AML-193 (cell line): ENCODE measurements at places on chromosomes 2 and 18.

DNA sequence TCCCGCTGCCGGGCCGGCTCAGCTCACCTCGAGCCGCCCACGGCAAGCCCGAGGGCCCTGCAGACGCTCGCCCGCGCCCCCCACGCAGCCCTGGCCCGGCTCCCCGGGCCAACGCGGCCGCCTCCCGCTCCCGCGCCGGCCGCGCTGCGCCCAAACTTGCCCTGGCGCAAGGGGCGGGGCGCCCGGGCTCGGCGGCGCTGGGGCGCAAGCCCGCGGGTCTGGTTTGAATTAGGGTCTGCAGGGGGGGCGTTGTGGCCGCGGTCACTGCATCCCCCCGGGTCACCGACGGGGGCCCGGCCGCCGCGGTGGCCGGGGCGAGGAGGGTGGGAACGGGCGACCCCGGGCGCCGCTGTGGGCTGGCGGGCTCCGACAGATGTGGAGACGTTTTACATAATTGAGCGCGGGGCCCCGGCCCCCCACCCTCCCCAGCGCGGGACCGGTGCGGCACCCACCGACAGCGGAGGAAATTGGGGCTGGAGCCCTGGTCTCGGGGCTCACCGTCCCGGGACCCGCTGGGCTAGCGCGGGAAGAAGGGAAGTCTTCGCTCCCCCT is 690 bp downstream of the SDC1 start:
- no peak for DNase-seq

- DNase-seq: no peak
These were observed 95.7 kb upstream of the POU3F3 start for GRCh38 chr2:104758199-104758620.

DNA sequence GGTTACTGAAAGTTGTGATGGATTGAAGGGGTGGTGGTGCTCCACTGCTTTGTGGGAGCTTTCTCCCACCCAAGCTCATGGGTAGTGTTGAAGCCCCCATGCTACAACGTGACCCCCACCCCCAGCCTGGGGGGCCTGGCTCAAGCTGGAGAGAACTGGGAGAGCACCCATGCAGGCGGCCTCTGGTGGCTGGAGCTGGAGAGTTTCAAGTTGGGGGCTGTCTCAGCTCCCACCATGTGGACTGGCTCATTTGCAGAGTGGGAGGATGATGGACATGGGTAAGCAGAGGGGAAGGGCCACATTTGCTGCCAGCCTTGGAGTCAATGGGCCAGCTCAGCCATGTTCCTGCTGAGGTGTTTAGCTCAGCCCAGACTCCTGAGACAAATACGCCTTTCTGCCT is 62.8 kb downstream of the INPP4A start:
- no peak for DNase-seq

DNA sequence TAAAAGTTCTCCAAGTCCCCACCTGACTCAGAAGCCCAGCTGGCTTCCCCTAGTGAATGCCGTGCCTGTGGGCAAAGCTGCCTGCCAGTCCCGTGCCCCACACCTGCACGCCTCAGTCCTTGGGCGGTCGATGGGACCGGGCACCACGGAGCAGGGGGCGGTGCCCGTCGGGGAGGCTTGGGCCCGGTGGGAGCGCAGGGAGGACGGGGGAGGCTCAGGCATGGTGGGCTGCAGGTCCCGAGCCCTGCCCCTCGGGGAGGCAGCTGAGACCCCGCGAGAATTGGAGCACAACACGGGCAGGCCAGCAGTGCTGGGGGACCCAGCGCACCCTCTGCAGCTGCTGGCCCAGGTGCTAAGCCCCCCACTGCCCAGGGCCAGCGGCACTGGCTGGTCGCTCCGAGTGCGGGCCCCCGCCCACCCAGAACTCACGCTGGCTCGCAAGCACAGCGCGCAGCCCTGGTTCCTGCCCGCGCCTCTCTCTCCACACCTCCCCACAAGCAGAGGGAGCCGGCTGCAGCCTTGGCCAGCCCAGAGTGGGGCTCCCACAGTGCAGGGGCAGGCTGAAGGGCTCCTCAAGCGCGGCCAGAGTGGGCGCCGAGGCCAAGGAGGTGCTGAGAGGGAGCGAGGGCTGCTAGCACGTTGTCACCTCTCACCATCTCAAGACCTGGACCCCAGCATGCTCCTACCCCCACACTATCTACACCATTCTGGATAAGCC is 215.5 kb downstream of the TNS1 start:
- no peak for DNase-seq

DNA sequence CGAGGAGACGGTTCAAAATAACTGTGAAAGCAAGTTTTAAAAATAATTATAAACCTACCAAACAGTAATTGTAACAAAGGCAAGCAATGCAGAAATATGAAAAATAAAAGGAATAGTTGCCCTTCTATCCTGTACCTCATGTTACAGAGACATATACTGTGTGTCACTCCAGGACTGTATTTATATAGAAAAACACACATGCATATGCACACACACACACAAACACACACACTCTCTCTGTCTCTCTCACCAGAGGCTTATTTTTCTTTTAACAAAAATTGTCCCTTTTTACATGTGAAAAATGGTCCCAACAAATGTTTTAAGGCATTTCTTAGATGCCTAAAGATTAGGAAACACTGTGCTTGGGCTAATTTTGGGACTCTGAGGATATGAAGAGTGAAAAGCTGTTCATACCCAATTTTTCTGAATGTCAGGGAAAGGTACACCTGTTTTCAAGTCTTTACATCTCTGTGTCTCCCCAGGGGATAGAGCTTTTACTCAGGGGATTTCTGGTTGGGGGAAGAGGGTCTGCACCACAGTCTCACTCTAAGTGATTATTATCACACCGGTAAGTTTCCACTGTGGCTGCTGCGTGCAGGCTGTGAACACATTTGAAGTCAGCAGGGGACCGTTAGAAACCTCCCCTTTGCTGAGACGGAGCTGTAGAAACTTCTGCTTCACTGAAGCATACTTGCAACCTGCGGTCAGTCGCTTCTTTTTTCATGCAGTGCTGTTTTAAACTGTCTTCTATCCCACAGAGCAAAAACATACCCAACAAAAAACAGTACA is 51.4 kb upstream of the SPAG16 start:
- peak; percentile 15 for DNase-seq

DNA sequence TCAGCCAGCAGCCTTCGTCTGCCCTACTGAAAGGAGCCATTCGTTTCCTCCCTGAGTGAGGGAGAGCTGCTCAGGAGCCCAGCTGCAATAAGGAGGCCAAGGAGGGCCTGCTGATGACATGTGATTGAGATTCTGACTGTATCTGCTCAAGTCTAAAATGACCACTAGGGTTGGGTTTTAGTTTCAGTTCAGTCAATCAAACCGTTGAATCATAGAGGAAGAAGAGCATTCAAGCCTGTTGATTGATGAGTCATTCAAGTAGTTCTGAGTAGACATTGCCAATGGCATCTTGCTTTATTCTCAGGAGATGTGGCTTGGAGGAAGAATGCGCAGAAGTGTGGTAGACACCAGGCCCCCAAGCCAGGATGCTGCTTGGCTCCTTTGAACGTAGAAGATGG is 19.9 kb upstream of the BCL2L11 start:
- DNase-seq: peak; percentile 8

DNA sequence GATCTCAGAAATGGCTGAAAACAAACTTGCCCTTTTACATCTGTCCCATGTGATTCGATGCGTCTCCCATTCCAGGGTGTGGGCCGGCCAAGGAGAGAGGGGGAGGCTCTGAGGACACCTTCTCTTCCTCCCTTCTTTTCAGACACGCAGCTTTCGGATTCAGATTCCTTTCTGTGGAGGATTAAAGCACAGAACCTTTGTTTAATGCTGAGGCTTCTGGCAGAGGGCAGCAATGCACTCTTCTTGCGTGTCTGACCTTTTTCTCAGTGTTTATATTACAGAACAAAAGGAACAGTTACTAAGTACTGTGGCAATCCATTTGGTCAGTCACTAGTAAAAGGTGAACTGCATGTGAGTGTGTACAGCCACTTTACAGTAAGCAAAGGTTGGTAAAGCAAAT is 268.9 kb upstream of the CCDC68 start:
- DNase-seq: no peak

DNA sequence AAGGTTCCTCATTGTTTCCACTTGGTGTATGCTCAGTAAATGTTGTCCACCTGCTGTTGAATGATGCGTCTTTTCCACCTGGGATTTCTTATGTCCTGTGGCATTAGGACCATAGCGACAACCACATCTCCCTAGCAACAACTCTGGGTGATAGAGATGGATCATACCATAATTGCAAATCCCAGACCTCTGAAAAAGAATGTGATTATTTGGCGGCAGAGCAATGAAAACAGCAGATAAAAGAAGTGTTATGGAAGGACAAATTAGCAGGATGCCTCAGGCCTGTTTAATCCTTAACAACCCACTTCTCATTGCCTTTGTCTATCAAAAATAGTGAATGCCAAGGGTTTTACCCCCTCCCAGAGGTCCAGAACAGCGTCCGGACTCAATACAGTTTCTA is 278.9 kb downstream of the TSN start:
- DNase-seq: no peak

- DNase-seq: no peak
These were observed 1225.4 kb upstream of the LRRTM1 start for GRCh38 chr2:81529944-81530343.

GRCh38 chr2:8796878-8797550 is 40.4 kb downstream of the KIDINS220 start:
- DNase-seq: no peak

DNA sequence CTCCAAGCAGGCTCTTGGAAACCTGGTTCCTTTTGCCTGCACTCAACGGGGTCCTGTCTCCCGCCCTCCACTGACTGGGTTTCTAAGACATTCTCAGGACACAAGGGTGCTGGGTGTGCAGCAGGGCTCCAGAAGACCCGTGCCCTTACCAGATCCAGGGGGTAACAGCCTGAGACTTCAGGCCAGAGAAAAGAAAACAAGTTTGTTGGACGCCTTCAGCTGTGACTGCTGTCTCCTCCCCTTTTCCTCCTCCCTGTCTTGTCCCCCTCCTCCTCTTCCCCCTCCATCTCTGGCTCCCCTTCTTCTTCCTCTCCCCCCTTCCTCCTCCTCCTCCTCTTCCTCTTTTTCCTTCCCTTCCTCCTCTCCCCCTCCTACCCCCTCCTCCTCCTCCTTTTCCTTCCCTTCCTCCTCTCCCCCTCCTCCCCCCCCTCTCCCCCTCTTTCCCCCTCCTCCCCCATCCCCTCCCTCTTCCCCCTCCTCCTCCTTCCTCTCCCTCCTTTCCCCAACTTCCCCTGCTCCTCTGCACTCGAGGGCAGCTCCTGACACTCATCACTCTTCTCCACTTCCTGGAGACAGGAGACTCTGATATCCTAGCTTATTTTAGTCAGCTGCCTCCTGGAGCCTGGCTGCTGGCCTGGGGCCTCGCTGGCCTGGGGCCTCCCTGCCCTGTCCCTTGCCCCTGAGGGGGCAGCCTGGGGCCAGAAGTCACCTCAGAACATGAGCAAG is 12.4 kb downstream of the ADRA2B start:
- peak; percentile 23 for DNase-seq

- DNase-seq: no peak
These were observed 100.9 kb downstream of the ASAP2 start for GRCh38 chr2:9307535-9307934.

GRCh38 chr2:8872821-8873432 is 35.5 kb upstream of the KIDINS220 start:
- DNase-seq: peak; percentile 60

GRCh38 chr18:32884543-32884942 is 111.7 kb upstream of the KLHL14 start:
- no peak for DNase-seq

GRCh38 chr2:101597347-101597944 is 100.1 kb upstream of the MAP4K4 start:
- no peak for DNase-seq
